Body of pancreas (tissue), 4 donors: ENCODE measurements at places on chromosomes 16 and 17. TPM values are rescaled to one million over a fixed set of nuclear protein-coding genes. Genes with fewer than 3 reads are reported as not detected.

- no peaks in the 10 kb centered on the region for H3K27me3 ChIP-seq
- peak; percentile 100 for DNase-seq
- H3K27ac ChIP-seq, result peak within 1 kb of the TSS; percentile 95
Observed at GRCh38 chr17:41786227-41787020, at the start of gene JUP. Gene JUP, minus strand, starts transcription at chr17:41786711. Its CDS starts 14,857 bp downstream, at chr17:41771854.

DNA sequence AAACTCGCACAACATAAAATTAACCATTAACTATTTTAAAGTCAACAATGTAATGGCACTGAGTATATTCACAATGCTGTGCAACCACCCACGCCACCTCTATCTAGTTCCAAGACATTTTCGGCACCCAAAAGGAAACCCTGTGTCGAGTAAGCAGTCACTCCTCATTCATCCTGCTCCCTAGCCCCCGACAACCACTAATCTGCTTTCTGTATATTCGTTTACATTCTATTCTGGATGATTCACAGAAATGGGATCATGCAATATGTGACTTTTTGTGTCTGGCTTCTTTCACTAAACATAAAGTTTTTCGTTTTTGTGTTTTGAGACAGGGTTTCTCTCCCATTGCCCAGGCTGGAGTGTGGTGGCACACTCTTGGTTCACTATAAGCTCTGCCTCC lies 42.2 kb upstream of the HAPSTR1 start:
- no peak overlapping the region for H3K27ac ChIP-seq
- H3K4me3 ChIP-seq, result no peak overlapping the region
- no peaks in the 10 kb centered on the region for H3K36me3 ChIP-seq
- no peaks in the 10 kb centered on the region for H3K27me3 ChIP-seq
- no peak for DNase-seq

DNA sequence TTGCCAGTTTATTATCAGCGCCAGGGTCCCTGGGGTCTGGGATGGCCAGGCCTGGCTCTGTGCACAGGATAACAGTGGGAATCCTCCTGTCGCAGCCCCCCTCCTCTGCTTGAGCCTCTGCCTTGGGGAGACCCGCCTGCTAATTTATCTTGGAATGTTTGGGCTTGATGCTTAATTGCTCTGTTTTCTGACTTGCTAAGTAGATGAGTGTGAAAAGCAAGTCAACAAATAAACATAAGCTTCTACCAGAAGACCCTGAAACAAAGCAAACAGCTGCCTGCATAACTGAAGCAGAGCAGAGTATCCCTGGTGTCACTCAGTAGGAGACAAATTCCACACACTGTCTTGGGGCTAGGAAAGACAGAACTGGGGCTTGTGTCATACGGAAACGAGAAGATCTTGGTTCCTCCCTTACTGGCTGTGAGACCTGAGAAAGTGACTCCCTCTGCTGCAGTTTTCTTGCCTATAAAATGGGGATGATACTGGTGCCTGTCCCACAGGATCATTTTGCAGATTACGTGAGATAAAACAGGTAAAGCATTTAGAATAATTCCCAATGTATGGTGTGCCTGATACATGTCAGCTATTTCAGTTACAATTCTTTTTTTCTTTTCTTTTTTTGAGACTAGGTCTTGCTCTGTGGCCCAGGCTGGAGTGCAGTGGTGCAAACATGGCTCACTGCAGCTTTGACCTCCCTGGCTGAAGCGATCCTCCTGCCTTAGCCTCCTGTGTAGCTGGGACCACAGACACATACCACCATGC lies 44.8 kb upstream of the IRX3 start:
- H3K4me3 ChIP-seq, result no peak overlapping the region
- H3K27ac ChIP-seq, result no peak overlapping the region
- no peaks in the 10 kb centered on the region for H3K4me1 ChIP-seq

FBXW10B gene
- total RNA-seq, result not detected

DLX4 gene
- total RNA-seq, result not detected

- no peak overlapping the region for H3K4me3 ChIP-seq
- no peaks in the 10 kb centered on the region for H3K36me3 ChIP-seq
- DNase-seq, result no peak
- no peaks in the 10 kb centered on the region for H3K4me1 ChIP-seq
Observed at GRCh38 chr17:51941272-51941671, 217.2 kb downstream of the CA10 start.

GRCh38 chr16:20681821-20682760 lies 15.4 kb downstream of the ACSM1 start:
- no peak for DNase-seq
- H3K36me3 ChIP-seq, result no peaks in the 10 kb centered on the region
- H3K27ac ChIP-seq, result no peak overlapping the region
- H3K4me1 ChIP-seq, result peaks cover 15% of the 10 kb centered on the region
- H3K27me3 ChIP-seq, result no peaks in the 10 kb centered on the region

DNA sequence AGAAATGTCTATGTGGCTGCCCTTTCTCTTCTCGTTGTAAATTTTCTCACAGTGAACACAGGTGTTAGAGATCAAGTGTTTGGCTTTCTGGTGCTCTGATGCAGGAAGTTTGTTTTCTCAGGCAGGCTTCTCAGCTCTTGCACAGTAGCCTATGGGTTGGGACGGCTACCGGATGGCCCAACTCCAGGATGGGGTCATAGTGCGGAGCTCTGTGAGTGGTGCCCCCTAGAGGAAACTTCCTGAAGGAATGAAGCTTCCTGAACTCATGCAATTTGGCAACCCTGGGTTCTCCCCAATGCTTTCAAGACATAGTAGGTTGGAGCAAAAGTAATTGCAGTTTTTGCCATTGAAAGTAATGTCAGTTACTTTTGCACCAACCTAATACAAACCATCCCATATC lies 407.5 kb upstream of the HSBP1 start:
- H3K27me3 ChIP-seq, result no peaks in the 10 kb centered on the region
- H3K27ac ChIP-seq, result no peak overlapping the region
- no peaks in the 10 kb centered on the region for H3K36me3 ChIP-seq

- H3K4me1 ChIP-seq, result peaks cover 17% of the 10 kb centered on the region
- H3K36me3 ChIP-seq, result no peaks in the 10 kb centered on the region
- H3K27ac ChIP-seq, result no peak overlapping the region
- H3K27me3 ChIP-seq, result no peaks in the 10 kb centered on the region
Observed at GRCh38 chr17:79113699-79114457, 39.3 kb downstream of the ENGASE start.

DNA sequence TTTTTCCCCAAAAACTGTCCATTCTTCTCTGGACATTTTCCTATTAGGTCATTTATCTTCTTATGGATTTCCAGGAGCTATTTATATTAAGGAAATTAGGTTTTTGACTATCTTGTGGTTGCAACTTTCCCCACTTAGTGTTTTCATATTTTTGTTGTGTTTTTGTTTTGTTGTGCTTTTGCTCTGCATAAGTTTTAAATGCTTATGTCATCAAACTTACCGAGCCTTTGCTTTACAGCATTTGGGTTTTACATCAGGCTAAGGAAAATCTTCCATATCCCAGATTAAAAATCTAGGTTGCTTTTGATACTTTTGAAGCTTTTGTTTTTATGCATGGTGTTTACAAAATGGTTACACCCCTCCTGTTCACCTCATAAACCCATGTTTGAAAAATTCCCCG lies 27.5 kb downstream of the MAF start:
- H3K4me3 ChIP-seq, result no peak overlapping the region
- no peak overlapping the region for H3K27ac ChIP-seq
- no peaks in the 10 kb centered on the region for H3K27me3 ChIP-seq
- no peaks in the 10 kb centered on the region for H3K36me3 ChIP-seq

GRCh38 chr16:78353640-78354275 lies 254.3 kb downstream of the WWOX start:
- H3K27me3 ChIP-seq, result no peaks in the 10 kb centered on the region
- H3K36me3 ChIP-seq, result no peaks in the 10 kb centered on the region
- H3K4me1 ChIP-seq, result no peaks in the 10 kb centered on the region
- no peak for DNase-seq
- no peak overlapping the region for H3K4me3 ChIP-seq
- H3K27ac ChIP-seq, result no peak overlapping the region

DNA sequence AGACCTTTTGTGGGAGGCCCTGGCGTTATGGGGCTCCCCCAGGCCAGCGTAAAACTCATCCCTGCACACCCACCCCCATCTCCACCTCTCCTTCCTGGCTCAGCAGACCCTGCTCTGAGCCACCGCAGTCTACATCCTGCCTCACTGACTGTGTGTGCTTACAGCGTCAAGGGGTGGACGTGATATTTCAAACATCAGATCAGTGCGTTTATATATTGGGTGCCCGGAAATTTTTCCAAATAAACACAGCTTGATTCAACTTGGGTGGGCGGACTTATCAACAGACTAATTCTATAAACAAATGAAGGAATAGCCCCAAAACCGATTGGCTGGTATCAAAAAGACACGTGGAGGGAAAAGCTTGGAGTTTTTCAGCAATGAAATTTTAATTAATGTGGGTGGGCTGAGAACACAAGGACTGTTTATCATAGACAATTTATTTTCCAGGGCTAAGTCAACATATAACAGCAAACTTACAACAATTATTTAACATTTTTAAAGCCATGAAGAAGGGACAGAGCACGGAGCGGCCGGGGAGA lies at the start of gene FOXL1:
TSS of gene FOXL1 (plus strand) at position 489 of the 539 bp plus-strand sequence. CDS start 175 bp downstream, outside the sequence.
- peaks cover 24% of the 10 kb centered on the region for H3K4me1 ChIP-seq
- H3K36me3 ChIP-seq, result no peaks in the 10 kb centered on the region
- no peak within 1 kb of the TSS for H3K4me3 ChIP-seq
- no peak within 1 kb of the TSS for H3K27ac ChIP-seq
- DNase-seq, result no peak

GRCh38 chr17:7462474-7463371 lies 16.7 kb downstream of the ZBTB4 start:
- no peak overlapping the region for H3K27ac ChIP-seq
- H3K27me3 ChIP-seq, result no peaks in the 10 kb centered on the region
- peaks cover 19% of the 10 kb centered on the region for H3K4me1 ChIP-seq

DNA sequence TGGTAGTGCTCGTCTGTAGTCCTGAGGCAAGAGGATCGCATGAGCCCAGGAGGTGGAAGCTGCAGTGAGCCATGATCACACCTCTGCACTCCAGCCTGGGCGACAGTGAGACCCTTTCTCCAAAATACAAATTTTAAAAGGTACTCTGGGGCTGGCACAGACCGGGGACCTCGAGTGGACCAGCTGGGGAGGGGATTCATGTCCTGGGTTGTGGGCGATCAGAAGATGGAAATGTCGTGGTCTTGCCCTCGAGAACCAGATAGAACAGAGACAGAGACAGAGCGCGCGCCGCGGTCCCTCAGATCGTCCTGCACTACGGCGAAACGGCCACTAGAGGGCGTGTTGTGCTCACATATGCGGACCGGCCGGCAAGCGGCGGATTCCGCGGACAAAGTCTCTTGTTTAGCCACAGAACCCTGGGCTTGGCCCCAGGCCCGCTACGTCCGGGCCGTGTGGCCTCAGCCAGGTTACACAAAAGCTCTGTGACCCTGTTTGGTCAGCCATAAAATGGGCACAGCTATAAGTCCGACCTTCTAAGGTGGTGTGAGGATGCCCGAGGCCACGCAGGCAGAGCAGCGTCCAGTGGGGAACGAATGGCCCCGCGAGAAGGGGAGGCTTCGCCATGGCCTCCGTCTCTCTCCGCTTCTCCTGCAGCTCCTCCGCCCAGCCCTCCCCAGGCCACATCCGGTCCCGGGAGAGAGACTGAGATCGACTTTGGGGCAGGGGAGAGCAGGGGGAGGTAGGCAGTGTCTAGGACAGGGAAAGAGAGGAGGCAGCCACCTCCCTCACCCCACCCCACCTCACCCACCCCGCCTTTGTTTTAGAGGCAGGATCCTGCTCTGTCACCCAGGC lies 14.6 kb upstream of the SBK1 start:
- H3K4me3 ChIP-seq, result no peak overlapping the region
- peak; percentile 91 for DNase-seq
- H3K36me3 ChIP-seq, result no peaks in the 10 kb centered on the region
- H3K27ac ChIP-seq, result no peak overlapping the region

GRCh38 chr16:2706611-2707311 lies 13.3 kb downstream of the PRSS27 start:
- DNase-seq, result no peak
- H3K27ac ChIP-seq, result no peak overlapping the region
- H3K36me3 ChIP-seq, result peaks cover 5% of the 10 kb centered on the region
- no peaks in the 10 kb centered on the region for H3K4me1 ChIP-seq

ASPHD1 gene
- 4.7 TPM for total RNA-seq

GRCh38 chr17:17669580-17670235 lies 11.6 kb upstream of the RAI1 start:
- no peaks in the 10 kb centered on the region for H3K4me1 ChIP-seq
- no peaks in the 10 kb centered on the region for H3K36me3 ChIP-seq
- no peak for DNase-seq
- H3K27ac ChIP-seq, result no peak overlapping the region
- no peaks in the 10 kb centered on the region for H3K27me3 ChIP-seq
- H3K4me3 ChIP-seq, result no peak overlapping the region

WFDC1 gene
- total RNA-seq, result 0.78 TPM

GRCh38 chr16:46712911-46713310 lies 23.5 kb downstream of the ORC6 start:
- H3K36me3 ChIP-seq, result no peaks in the 10 kb centered on the region
- H3K4me3 ChIP-seq, result no peak overlapping the region
- no peak overlapping the region for H3K27ac ChIP-seq
- DNase-seq, result no peak
- no peaks in the 10 kb centered on the region for H3K4me1 ChIP-seq

GRCh38 chr16:84841787-84842300 lies 22.1 kb downstream of the CRISPLD2 start:
- no peaks in the 10 kb centered on the region for H3K36me3 ChIP-seq
- no peaks in the 10 kb centered on the region for H3K27me3 ChIP-seq
- no peak overlapping the region for H3K4me3 ChIP-seq
- peak overlapping the region; percentile 68 for H3K27ac ChIP-seq
- peaks cover 4% of the 10 kb centered on the region for H3K4me1 ChIP-seq

GRCh38 chr16:31572821-31573220 lies 45.1 kb downstream of the AHSP start:
- no peak for DNase-seq
- no peak overlapping the region for H3K27ac ChIP-seq
- H3K4me1 ChIP-seq, result peaks cover 10% of the 10 kb centered on the region
- H3K4me3 ChIP-seq, result no peak overlapping the region
- H3K36me3 ChIP-seq, result no peaks in the 10 kb centered on the region

- H3K4me3 ChIP-seq, result peak overlapping the region; percentile 56
- no peaks in the 10 kb centered on the region for H3K27me3 ChIP-seq
- no peaks in the 10 kb centered on the region for H3K36me3 ChIP-seq
- no peak for DNase-seq
- H3K4me1 ChIP-seq, result peaks cover 21% of the 10 kb centered on the region
- H3K27ac ChIP-seq, result peak overlapping the region; percentile 87
Observed at GRCh38 chr17:44200478-44201155, 933 bp upstream of the ATXN7L3 start.

DNA sequence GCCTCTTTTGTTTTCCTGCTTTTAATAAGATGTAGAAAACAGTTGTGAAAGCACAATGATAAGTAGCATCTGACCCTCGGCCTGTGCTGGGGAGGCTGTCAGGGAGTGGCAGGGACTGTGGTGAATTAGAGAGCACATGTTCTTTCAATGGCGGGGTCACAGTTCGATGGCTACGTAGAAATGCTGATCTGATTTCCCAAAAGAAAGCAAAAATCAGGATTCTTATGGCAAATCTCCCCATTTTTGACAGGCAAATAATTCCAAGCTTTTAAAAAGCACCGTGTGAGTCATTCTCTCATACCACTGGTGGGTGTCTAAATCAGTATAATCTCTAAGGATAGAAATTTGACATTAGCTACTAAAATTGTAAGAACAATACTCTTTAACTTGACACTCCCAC lies 4.2 kb upstream of the MAPK7 start:
- H3K36me3 ChIP-seq, result no peaks in the 10 kb centered on the region
- peaks cover 10% of the 10 kb centered on the region for H3K4me1 ChIP-seq
